ENCODE measurements at places on chromosomes 12 and 14.

GRCh38 chr12:51219322-51219721 is 1.5 kb upstream of the POU6F1 start:
- no peak for DNase-seq

GRCh38 chr14:103889313-103890051 is 38.8 kb upstream of the TDRD9 start:
- DNase-seq = no peak

- DNase-seq = no peak
These were observed 3.8 kb downstream of the MYF5 start for GRCh38 chr12:80720516-80720915.

DNA sequence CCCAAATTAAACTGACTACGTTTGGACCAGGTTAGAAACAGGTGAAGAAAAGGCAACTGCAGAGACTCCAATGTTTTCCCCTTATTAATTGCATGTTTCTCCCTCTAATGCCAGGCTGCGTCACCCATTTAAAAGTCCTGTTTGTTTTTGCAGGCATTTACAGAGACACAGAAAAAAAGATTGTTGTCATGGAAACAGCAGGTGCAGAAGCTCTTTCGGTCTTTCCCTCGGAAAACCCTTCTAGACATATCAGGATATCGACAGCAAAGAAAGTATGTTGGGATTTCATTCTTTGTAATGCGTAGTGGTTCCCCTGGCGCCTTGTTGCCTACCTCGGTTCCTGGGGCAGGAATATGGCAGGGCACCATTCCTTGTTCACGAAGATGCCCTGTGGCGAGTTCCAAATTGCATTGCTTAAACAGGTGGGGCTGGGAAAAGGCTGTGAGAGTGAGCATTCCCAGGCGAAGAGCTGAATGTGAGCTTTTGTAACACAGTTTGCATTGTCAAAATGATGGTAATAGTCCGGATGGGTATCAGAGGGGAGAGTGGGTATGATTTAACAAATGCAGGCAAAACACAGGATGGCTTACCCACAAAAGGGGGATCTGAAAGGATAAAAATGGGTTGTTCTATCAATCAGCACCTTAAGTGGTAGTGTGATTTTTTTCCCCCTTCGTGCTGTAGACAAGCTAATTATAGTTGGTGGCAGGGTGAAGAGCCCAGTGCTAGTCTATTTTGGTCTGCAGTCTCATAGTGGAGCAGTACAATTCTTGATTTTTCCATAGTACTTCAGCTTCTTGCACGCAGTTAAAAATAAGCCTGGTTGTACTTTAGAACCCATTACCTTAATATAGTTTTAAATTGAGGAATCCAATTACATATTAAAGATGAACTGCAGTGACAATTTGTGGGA is 132.4 kb downstream of the GCH1 start:
- no peak for DNase-seq

- DNase-seq = no peak
These were observed 138.6 kb downstream of the RPS29 start for GRCh38 chr14:49447540-49448107.

DNA sequence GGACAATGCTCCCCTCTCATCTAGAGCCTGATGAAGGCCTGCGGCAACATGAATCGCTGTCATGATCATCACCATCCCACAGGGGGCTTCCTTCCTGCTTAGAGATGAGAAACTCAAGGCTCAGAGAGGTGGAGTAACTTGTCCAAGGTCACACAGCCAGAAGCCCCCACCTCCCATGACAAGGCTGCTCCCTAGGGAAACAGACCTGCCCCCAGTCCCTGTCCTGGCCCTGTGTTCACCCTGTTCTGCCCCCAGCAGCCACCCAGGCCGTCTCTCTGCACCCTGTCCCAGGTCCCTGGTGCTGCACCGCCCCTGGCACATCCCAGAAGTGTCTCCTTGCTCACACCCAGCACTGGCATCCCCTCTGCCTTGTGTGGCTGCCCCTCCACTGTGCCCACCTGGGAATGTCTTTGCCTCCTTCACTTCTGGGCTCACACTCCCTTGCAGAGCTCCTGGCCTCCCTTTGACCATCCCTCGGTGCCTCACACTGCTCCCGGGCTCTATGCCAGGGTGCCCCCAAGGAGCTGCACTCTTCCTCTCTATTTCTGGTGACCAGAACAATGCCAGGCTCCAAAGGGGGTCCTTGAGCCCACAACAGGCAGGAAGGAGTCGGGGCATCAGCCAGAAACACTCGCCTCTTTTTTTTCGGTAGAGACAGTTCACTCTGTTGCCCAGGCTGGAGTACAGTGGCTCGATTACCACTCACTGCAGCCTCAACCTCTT is 70.5 kb downstream of the BCL11B start:
- DNase-seq = no peak

- DNase-seq = no peak
These were observed 36.3 kb downstream of the HMGA2 start for GRCh38 chr12:65860600-65860999.

- no peak for DNase-seq
These were observed 22.0 kb downstream of the PRPF40B start for GRCh38 chr12:49645146-49646039.

GRCh38 chr14:97046967-97047366 is 249.8 kb downstream of the VRK1 start:
- DNase-seq = no peak

DNA sequence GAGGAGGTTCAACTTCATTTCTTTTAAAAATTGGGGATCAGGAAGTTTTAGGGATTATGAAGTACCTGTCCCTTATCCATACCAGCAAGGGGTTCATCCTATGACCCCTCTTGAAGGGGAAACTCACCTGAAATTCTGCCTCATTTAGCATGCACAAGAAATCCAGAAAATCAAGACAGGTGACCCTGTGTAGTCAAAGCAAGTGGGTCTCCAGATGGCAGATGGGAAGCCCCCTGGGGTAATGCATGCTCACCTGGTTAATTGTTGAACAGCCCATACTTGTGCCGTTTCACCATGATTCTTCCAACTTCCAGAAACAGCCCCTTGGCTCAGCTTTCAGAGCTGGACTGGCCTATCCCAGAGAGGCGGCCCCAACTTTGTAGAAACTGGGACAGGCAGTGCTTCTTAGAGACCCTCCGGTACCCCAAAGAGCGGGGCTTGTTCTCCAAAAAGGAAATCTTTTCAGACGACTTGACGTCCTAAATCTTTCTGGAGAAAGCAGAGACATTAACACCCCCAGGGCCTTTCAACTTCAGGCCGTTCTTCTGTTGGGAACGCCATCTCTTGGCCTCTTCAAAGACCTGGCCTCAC is 66.3 kb upstream of the ESRRB start:
- DNase-seq = no peak

- DNase-seq = no peak
These were observed 11.4 kb downstream of the MGST1 start for GRCh38 chr12:16358878-16359277.

- DNase-seq = no peak
These were observed 102.0 kb downstream of the PRMT8 start for GRCh38 chr12:3592856-3593625.

GRCh38 chr12:12720672-12721161 is 3.5 kb downstream of the CDKN1B start:
- DNase-seq = no peak

GRCh38 chr14:64654246-64654900 is 49.9 kb upstream of the PLEKHG3 start:
- DNase-seq = no peak

GRCh38 chr12:20264608-20265114 is 103.7 kb upstream of the PDE3A start:
- no peak for DNase-seq

DNA sequence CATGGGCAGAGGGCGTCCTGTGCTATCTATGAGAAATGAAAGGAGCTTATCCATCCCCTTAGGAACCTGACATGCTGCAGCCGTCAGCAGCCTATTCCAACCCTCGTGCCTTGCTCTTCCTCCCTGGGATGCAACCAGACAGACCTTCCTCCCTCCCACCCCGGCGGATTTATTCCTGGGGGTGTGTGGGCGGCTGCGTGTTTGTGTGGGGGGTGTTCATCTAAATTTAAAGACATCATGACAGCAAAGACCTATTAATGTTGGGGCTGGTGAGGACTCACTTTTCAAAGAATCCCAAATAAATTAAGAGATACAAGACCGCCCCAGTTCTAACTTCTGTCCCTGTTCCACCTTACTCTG is 52.0 kb downstream of the WSCD2 start:
- DNase-seq = no peak

- no peak for DNase-seq
These were observed 649 bp upstream of the SALL2 start for GRCh38 chr14:21526672-21527317.
